GM03348 (cell line): ENCODE measurements at places on chromosomes 2 and 18.

DNA sequence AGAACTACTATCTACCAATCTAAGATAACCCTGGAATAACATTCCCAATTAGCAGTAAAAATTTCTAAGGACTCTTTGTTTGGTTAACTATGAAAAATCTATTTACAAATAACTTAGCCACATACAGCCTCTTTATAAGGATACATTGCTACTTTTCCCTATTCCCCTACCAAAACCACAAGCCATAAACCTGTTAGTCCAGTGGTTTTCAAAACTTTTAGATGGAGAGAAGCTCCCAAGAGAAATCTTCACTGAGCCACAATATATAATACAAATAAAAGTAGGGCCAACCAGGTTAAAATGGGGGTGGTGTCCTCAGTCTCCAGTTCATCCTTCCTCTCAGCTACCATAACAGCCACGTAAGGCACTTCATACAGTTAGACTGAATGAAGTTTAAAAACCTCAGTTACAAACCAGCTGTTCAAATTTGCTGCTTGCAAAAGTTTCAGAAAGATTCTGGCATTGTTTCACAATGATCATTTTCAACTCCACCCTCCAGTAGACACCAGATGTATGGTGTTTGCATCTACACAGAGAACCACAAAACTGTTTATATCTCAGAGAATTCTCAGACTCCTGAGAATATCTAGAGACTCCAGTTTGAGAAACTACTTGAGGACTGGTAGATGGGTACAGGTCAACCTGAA is 26.0 kb downstream of the SOS1 start:
- DNase-seq = peak; percentile 56

DNA sequence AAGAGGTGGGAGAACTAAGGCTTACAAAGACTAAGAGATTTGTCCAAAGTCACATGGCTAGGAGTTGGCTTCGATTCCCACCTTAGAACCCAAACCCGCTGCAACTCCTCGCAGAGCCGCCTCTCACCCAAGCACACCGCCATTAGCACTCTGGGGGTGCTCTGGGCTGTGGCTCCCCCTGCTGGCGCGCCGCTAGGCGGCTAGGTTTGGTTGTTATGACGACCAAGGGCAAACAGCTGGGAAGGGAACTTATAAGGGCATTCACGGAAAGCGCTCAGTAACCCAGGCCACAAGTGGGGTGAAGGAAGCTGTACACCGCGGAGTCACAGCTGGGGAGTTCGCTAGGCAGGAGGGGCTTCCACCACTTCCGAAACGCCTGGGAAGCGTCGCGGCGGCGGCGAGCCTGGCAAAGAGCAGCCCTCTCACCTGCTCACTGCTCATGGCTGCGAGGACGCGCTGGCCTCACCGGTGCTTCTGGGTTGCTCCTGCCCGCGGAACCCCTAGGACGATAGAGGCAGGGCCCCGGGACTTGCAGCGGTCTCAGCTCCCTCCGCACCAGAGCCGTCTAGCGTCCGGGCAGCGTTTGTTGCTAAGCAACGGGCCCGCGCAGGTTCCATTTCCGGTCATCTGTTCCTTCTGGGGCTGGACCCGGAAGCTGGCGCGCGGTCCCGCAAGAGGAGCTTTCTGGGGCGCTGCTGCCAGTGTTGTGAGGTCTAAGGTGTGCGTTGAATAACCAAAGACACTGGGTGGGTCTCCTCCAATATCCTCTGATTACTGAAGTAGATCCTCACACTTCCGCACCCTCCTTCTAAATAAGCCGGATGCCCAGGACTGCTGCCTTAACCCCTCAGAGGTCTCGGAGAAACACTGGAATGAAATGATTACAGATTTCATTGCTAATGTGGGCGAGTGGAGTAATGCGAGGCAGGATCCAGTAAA is at the start of gene DNAH7:
Gene DNAH7, minus strand, starts transcription at position 567 of the 939 bp plus-strand sequence. Its CDS starts 126 bp downstream, at position 441.
- DNase-seq = peak; percentile 95

GRCh38 chr2:43131890-43132682 is 94.3 kb downstream of the ZFP36L2 start:
- DNase-seq = no peak

DNA sequence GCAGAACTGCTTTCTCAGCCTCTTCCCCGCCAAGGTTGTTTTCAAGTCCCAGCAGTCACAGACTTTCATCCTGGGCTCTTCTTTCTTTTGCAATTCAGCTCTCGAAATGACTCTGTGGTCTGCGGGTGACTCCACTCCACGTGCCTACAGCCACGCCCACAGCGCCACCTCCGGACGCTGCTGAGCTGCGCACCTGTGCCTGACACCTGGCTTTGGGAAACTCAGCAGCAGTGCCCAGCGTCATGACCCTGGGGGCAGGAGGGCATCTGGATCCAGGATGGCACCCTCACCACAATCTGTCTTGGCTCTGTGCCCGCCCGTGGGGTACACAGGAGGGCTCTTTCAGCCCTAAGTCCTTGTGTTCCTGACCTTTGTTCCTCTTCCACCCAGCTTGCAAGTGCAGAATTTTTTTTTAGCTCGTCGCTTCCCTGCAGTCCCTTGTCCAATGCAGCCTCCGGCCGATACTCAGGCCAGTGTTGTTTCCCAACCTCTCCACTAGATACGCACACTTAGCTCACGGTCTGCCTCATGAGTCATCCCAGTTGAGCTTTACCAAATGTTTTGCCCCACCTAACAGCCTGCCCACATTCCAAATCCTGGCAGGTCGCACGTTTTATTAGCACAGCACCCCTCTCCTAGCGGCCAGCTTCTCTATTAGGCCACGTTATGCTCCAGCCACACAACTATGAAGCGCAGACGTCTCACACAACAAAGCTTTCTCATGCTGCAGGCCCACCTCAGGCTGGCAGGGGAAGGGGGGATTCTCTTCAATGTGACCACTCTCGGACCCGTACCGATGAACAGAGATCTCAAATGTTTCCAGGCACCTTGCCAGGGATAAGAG is 6.5 kb upstream of the CAPN10 start:
- peak; percentile 83 for DNase-seq

DNA sequence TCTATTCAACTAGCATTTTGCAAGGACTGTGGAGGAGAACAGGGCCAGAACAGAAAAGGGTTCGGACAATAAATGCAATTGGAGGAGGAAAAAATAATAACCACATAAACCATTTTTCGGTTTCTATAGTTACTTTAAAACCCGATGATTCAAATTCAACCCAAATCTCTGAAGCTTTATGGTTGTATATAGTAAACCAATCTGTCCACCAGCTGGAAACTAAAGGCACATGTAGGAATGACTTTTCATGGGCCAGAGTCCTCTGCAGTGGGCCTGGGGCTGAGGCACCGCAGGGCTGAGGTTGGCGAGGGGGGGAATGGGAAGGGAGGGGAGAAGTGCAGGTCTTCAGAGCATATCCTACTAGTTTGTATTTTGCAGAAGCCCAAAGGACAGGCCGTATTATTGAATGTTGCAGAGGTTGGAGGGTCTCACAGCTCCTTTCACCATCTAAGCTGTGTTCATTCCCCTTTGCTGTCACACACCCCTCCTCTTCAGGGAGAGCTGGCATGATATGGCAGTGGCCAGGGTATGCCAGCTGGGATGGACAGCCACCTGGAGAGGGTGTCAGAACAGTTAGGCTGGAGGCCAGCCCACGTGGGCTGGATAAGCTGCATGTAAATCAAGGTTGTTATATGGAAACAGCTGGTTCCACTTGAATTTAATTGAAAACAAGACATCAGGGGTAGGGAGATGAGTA is 267.1 kb downstream of the PRKCE start:
- no peak for DNase-seq

DNA sequence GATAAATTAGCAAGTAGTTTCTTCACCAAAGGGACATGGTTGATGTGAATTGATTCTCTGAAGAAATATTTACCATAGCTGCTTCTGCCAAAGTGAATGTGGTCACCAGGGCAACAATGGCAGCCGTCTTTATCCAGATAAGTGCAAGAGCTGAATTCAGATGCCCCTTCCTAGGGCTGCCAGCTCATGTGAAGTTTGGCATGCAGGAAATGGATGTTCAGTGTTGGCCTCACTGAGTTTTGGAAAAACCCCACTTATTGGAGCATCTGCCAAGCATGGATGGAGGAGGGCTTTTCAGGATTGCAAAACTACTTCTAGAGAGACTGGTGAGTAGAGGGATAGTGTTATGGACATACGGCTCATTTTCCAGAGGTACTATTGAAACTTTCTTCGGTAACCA is 80.8 kb downstream of the FMNL2 start:
- DNase-seq = no peak

- peak; percentile 71 for DNase-seq
Observed at GRCh38 chr2:71852141-71852711, 295.4 kb downstream of the CYP26B1 start.

- peak; percentile 66 for DNase-seq
Observed at GRCh38 chr2:161426455-161426921, 10.4 kb downstream of the TBR1 start.

GRCh38 chr2:238883421-238883901 is 35.6 kb downstream of the TWIST2 start:
- DNase-seq = no peak

- no peak for DNase-seq
Observed at GRCh38 chr2:29014811-29015421, 33.8 kb downstream of the TOGARAM2 start.

- DNase-seq = peak; percentile 73
Observed at GRCh38 chr2:164538240-164538866, 82.9 kb downstream of the GRB14 start.

DNA sequence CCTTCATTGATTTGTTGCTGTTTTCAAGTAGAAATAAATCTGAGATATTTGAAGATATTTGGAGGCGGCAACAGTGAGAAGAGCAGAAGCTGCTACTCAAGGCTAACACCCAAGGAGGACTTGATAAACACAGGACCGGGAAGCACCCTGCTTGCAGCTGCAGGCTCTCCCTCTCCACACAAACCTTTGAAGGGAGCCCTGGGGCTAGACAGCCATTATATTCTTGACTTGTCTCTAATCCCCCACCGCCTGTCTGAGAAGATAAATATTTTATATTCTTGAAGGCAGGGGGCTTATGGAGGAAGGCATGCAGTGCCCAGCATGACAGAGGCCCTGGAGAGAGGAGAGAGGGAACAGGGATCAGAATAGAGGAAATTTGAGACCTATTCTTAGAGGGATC is 50.9 kb upstream of the SMAD2 start:
- no peak for DNase-seq

- peak; percentile 57 for DNase-seq
Observed at GRCh38 chr2:73830871-73831401, 2.2 kb downstream of the STAMBP start.

GRCh38 chr2:74107071-74107470 is 40.6 kb downstream of the BOLA3 start:
- DNase-seq = no peak

DNA sequence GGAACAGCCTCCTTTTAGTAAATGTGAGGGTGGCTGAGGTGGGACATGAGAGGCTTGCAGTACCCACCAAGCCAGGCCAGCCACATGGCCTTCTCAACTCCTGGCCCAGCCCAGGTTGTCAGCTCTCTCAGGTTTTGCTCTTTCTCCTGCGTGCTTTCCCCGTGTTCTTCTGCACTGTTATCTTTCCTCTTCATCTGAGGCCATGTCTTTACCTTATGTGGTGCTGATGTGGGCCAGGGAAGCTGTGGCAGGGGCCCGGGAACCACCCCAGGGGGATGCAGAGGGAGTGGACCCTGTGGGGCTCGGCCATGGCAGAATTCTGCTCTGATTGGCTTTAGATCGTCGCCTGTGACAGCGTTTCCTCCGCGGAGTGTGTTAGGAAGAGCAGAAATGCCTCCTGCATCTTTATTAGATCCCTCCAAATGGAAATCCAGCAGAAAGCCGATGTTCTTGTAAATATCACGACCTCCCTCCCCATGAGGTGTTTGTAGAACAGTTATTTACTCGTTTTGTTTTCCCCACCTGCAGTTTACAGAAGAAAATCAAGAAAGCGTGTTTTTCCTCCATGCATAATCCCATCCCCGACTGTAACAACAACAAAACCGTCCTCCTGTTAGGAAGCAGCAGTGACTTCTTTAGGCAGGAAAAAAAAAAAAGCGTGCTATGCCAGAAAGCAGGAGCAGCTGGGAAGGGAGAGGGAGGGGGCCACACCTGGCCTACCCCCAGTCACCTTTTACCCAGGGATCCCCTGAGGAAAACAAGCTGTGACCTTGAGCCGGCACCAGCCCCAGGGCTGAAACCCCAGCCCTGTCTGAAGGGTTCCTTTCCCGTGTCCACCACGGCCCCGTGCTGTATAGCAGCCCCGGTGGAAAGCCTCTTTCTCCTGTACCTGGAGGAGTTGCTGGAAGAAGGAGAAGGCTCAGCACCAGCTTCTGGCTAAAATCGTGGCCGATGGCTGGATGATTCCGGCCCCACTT is 54.8 kb downstream of the HPCAL1 start:
- no peak for DNase-seq

DNA sequence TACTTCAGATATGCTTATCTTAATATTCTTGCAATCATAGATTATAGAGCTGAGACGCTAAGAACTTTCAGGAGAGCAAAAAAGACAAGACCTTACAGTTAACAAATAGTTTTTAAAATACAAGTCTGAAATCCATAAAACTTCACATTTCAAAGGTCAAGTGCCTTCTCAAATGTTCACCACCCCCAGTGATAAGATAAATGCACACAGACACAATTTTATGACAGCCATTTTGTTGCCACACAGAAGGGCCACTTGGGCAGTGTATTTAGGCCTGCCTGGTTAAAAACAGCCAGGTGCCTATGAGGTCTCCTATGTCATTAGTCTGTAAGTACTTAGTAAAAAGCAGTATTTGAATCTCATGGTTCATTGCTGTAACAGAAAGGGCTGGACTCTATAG is 8.1 kb upstream of the PSTPIP2 start:
- DNase-seq = no peak

- DNase-seq = no peak
Observed at GRCh38 chr2:10161961-10162441, 39.5 kb downstream of the RRM2 start.

GRCh38 chr2:1865716-1866234 is 121.5 kb upstream of the PXDN start:
- DNase-seq = no peak

GRCh38 chr2:75558786-75559679 is 1.7 kb downstream of the EVA1A start:
- DNase-seq = peak; percentile 56

DNA sequence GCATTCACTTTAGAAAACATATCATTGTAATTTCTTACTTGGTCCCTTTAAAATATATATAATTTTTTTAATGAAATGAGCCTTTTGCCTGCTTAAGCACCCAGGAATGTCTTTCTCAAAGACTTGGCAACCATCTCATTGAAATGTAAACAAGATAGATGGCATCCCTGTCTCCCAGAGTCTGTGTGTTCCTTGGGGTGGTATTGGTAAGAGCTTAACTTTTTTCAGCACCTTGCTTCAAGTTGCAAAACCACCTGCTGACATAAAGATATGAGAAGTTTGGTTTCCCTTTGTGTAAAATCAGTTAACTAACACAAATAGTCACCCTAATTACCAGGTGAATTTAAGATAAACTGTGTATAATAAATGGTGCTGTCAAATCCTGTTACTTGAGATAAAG is 266.9 kb downstream of the DSC3 start:
- DNase-seq = no peak

- DNase-seq = peak; percentile 5
Observed at GRCh38 chr18:28963481-28963880, 786.6 kb upstream of the CDH2 start.

- DNase-seq = no peak
Observed at GRCh38 chr18:75314117-75314516, 103.5 kb downstream of the TSHZ1 start.
